Femur (tissue), 1 donor: ENCODE measurements at places on chromosomes 3 and 15.

DNA sequence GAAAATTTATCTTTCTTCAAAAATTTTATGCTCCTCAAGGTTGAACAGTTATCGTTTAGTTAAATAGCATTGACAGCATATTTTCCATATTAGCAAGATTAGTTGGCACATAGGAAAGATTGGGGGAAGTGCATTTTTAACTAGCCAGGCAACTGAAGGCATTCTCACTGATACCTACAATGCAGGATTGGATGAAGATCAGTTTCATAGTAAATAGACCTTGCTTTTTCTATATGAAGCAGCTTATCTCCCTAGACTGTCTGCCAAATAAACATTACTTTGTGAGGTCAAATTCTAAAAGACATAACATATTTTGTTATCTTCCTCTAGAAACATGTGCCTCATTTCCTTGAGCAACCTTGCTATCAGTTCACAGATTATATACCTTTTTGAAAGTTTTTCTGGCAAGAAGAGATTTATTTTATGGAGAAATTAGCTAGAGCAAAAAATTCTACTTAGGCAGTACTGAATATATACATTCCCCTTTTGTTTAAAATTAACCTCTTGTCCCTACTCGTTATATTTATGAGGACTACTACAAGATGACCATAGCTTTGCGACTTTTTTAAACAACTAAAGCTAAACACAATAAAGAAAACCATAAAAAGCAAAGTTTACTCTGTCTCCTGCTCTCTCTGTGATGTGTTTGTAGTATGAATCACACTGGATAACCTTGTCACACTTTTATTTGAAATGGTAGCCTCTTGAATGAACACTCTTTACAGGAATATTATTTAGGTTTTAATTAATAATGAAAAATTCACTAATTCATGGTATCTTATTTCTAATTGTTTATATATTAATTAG, 654.9 kb upstream of the TBL1XR1 start:
- DNase-seq, result no peak

DNA sequence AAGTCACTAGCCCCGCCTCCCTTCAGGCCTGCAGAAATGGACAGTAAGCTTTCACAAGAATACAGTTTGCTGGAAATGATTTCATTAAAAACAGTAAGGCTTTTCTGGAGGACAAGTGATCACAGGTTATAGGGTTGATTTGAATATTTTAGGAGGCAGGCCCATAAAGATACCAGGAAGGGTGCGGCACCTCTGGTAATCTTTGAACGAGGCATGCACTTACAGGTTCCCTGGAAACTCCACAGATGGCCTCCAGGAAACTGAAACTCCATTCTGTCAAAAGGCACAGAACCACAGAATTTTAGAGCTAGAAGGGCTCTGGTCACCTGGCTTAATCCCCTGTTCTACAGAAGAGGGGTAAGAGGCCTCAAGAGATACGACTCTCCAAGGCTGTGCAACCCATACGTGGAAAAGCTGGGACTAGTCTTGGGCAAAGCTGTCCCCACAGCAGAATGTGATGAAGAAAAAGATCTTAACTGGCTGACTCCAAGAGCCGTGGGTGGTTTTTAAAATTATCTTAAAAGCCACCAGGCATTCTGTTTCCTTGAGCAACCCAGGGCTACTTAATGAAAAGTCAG, 1.2 kb downstream of the STARD5 start:
- no peak for DNase-seq

GRCh38 chr3:16086690-16087089, 87.8 kb upstream of the GALNT15 start:
- DNase-seq, result peak; percentile 36

- DNase-seq, result no peak
Observed at GRCh38 chr3:32641356-32641755, 43.6 kb upstream of the CNOT10 start.
